HCT116 (cell line): ENCODE measurements at places on chromosomes 1 and 21.

DNA sequence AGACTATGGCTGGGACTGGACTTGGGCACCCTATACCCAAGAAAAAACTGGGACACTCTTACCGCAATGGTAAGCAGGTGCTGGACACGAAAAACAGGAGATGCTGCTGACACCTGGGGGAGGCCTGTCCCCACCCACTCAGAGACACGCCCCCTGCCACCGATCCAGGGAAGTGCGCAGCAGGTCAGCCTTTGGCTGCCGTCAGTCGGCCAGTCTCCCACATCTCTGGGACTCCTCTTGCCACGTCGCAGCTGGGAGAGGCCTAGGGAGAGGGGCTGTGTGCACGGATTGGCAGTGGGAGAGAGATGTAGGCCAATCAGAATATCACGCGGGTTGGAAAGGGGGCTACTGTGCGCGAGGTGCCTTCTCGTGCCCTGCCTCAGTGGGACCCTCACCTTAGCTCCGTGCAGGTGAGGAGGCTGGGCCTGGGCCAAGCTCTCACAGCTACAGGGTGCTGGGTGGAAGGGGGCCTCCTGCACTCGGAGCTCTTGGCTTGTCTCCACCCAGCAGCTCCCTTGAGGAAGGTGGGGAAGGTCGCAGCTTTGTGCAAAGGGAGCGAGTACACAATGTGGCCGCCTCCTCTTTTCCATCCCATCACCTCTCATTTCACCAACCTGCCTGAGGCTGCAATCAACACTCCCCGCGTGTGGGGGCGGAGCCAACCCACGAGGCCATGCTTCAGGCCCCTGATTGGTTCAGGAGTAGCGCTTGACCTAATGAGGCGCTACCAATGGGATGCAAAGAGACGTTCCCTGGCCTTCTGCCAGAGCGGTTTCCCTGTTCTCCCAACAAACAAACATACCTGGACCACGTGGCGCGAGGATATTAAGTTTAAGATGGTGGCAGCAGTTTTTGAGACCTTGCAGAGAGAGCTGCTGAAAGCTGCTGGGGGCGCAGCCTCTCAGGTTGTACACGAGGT, 25.7 kb upstream of the LDLRAP1 start:
- DNase-seq: no peak

DNA sequence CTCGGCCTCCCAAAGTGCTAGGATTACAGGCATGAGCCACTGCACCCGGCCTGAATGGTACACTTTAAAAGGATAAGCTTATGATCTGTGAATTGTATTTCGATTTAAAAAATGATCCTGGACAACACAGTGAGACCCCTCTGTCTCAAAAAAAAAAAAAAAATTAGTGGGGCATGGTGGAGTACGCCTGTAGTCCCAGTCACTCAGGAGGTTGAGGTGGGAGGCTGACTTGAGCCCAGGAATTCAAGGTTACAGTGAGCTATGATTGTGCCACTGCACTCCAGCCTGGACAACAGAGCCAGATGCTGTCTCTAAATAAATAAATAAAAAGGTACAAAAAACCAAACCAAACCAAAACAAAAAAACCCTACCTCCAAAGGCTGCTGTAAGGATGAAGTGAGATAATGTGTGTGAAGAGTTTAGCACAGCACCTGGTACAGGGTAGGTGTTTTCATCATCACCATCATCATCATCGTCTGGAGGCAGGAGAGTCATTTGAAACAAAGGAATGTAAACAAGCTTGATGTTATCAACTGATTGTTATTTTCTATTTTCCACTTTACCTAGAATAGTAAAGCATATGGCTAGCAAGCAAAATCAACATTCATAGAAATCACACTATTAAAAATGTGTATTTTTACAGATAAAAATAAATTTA, 22.5 kb upstream of the HTR1D start:
- no peak for DNase-seq

DNA sequence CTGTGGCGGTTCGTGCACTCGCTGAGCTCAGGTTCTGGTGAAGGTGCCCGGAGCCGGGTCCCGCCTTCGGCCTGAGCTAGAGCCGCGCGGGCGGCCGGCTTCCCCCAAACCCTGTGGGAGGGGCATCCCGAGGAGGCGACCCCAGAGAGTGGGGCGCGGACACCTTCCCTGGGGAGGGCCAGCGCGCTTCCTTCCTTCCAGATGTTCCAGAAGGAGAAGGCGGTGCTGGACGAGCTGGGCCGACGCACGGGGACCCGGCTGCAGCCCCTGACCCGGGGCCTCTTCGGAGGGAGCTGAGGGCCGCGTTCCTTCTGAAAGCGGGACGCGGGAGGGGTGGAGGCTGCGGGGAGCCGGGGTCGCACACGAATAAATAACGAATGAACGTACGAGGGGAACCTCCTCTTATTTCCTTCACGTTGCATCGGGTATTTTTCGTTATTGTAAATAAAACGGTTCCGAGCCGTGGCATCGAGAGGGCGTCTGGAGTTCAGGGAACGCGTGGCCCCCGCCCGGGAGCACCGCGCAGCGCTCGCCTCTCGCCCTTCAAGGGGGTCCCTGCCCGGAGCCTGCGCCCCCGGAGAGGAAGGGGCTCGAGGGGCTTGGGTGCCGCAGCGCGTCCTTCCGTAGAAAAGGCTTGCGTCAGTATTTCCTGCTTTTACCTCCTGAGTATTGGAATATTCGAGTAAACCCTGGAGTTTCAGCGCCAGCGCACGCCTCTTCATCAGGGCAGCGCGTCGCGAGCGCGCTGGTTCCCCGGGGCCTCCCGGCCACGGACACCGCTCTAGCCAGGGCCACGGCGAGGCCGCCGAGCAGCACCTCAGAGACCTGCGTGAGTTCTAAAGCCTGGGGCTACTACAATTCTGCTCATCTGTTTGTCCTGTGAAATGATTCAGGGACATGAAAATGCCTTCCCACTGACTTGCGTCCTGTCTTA, 11.5 kb downstream of the YBEY start:
- no peak for DNase-seq

DNA sequence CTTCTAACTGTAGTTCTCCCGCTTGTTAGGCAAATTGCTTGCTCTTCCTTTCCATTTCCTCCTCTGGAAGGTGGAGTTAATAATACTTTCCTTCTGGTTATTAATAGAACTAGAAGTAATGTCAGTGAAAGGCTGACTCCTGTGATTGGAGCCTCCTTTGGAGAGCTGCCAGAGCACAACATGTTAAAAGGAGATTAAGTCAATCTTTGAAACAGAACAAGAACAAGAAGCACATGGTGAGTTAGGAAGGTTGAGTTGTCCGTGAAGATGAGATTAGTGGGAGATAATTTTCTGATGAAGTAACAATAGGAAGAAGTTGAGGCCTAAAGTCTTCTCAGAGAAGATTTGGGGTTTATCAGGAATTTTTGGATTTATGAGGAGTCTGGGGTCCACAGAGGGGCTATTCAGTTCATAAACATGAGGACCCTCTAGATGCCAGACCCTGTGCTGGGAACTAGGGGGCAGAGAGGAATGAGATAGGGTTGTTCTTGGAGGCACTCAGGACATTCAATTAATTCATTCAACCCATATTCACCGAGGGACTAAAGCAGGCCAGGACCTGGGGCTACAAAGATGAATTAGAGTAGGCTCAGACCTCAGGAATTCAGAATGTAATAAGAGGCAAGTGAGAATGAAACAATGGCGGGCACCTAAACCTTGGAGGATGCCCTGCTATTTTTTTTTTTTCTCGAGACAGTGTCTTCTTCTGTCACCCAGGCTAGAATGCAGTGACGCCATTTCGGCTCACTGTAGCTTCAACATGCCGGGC, 40.7 kb upstream of the DHCR24 start:
- no peak for DNase-seq

DNA sequence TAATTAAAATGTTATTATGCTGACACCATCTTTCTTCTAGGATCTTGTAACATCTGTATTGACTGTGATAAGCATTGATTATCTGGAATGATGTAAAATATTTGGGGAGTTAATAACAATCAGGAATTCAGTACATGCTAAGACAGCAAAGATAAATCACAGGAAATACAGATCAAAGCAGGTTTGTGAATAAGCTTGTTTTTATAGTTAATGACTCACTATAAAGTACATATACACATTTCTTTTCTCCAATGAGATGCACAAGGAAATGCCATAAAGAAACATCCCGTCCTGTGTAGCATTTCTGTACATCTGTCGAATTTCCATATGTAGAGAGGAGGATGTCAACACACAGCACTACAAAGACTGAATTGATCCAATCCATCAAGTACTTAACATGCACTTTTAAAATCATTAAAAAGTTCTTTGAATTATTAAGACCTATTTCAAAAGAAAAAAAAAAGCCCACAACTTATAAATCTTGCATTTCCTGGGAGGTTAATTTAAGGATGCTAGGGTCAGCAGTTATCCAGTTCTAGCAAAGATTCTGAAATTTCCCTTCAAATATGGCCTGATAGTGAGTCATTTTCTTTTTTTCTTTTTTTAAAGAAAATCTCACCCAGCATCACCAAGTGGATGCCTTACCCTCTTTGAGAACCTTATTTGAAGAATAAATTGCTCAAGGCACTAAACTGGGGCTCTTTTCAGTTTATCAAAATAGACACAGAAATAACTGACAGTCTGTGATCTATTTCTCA, 243.2 kb upstream of the NR5A2 start:
- no peak for DNase-seq

- no peak for DNase-seq
These were observed 23.6 kb upstream of the PKP1 start for GRCh38 chr1:201259476-201260235.
